ENCODE measurements at places on chromosomes 2 and 18. TPM values are rescaled to one million over a fixed set of nuclear protein-coding genes. Genes with fewer than 3 reads are reported as not detected.

ITGA6 gene
- 81.0 TPM for polyA plus RNA-seq

DIPK1C gene
- 0.43 TPM for polyA plus RNA-seq

SLC11A1 gene
- polyA plus RNA-seq = 0.54 TPM

LYPD1 gene
- not detected for polyA plus RNA-seq

DPP10 gene
- polyA plus RNA-seq = 0.54 TPM

SLC30A3 gene
- 0.06 TPM for polyA plus RNA-seq

ARID5A gene
- 15.2 TPM for polyA plus RNA-seq

SERPINB12 gene
- not detected for polyA plus RNA-seq

EPB41L3 gene
- 167 TPM for polyA plus RNA-seq

SEC11C gene
- polyA plus RNA-seq = 87.3 TPM

ARHGAP25 gene
- polyA plus RNA-seq = 1.8 TPM

SCG2 gene
- 16.4 TPM for polyA plus RNA-seq

LRRTM4 gene
- 0.09 TPM for polyA plus RNA-seq

TXNDC2 gene
- 0.03 TPM for polyA plus RNA-seq

NPPC gene
- polyA plus RNA-seq = not detected

CFAP53 gene
- 0.80 TPM for polyA plus RNA-seq

IL36G gene
- polyA plus RNA-seq = not detected

TMEM37 gene
- 75.9 TPM for polyA plus RNA-seq

GPBAR1 gene
- 1.8 TPM for polyA plus RNA-seq

LOXL3 gene
- 2.9 TPM for polyA plus RNA-seq

SNORC gene
- polyA plus RNA-seq = 16.5 TPM

ACOXL gene
- polyA plus RNA-seq = not detected

ZNF396 gene
- polyA plus RNA-seq = 2.5 TPM

DNAH6 gene
- 1.4 TPM for polyA plus RNA-seq

BOLL gene
- 0.18 TPM for polyA plus RNA-seq

NAPG gene
- polyA plus RNA-seq = 14.1 TPM

ANKRD30B gene
- polyA plus RNA-seq = 0.01 TPM

DBI gene
- 461 TPM for polyA plus RNA-seq

TGOLN2 gene
- polyA plus RNA-seq = 59.7 TPM

NDC80 gene
- polyA plus RNA-seq = 0.89 TPM

COQ10B gene
- polyA plus RNA-seq = 25.7 TPM
